ENCODE measurements at places on chromosomes 11 and 22.

GRCh38 chr11:45395421-45395820 lies 109.3 kb upstream of the SYT13 start:
- DNase-seq = no peak

- no peak for DNase-seq
Observed at GRCh38 chr22:28139961-28140360, 220.9 kb upstream of the PITPNB start.

- no peak for DNase-seq
Observed at GRCh38 chr11:17992916-17993315, 19.9 kb downstream of the SERGEF start.

GRCh38 chr22:41746567-41747400 lies 47.5 kb downstream of the MEI1 start:
- DNase-seq = peak; percentile 58

DNA sequence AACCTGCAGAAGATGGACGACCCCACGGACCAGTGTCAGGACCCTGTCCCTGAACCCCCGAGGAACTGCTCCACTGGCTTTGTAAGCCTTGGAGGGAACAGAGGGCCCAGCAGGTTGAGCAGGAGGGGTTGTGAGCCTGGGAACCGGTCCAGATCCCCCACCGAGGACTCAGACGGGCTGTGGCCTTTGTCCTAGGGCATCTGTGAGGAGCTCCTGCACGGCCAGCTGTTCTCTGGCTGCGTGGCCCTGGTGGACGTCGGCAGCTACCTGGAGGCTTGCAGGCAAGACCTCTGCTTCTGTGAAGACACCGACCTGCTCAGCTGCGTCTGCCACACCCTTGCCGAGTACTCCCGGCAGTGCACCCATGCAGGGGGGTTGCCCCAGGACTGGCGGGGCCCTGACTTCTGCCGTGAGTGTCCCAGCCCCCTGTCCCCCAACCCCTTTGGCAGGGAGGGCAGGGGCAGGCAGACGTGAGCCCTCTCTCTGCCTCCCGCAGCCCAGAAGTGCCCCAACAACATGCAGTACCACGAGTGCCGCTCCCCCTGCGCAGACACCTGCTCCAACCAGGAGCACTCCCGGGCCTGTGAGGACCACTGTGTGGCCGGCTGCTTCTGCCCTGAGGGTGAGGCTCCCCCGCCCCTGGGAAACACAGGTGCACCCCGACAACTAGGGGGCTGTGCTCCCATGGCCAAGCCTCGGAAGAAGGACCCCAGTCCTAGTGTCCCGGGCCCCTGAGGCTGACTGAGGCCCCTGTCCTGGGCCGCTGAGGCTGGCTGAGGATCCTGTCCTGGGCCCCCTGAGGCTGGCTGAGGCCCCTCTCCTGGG lies 6.4 kb downstream of the MUC5AC start:
- DNase-seq = no peak

GRCh38 chr11:72548463-72548862 lies 114.1 kb upstream of the CLPB start:
- DNase-seq = no peak

- no peak for DNase-seq
Observed at GRCh38 chr11:88266919-88267318, 70.6 kb downstream of the CTSC start.

GRCh38 chr11:569158-569885 lies 6.9 kb upstream of the PHRF1 start:
- DNase-seq = peak; percentile 30

GRCh38 chr22:29780748-29781676 lies 13.8 kb downstream of the UQCR10 start:
- no peak for DNase-seq

GRCh38 chr11:10197091-10197490 lies 96.9 kb downstream of the SBF2 start:
- no peak for DNase-seq

- DNase-seq = peak; percentile 77
Observed at GRCh38 chr11:88292171-88292843, 45.2 kb downstream of the CTSC start.

GRCh38 chr11:126488591-126489370 lies 133.3 kb downstream of the ST3GAL4 start:
- no peak for DNase-seq

DNA sequence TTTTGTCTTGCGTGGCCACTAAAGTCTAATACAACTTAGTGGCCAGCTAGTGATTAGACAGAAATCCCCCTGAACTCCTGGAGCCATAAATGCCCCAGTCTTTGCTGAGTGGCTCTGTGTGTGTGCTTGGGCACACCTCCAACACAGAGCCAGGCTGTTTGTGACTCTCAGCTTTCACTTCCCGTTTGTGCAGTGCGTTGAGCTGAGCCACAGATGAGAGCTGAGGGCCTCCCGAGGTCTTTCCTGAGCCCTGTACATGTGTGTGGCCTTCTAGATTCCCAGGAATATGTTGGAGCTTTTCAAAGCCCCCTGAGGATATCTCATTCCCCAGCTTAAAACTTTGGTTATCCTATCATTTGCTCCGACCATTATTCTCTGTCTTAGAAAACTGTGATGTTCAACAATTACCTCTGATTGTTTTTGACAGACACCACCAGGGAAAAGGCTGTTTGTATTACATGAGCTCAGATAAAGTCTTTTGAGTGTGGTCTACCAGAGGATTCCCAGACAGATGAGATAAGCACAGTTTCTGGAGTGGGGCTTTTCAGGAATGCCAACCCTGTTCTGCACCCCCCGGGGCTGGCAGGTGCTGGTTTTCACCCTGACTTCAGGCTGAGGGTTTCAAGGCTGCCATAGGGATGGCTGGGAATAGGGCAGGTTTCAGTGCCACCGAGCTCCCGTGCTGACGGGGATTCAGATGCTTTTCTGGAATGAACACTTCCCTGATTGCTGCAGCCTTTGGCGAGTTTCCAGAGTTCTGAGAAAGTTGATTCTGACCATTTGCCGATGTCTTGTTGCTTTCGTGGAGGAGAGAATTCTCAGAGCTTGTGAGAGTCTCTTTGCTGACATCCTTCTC lies 23.8 kb downstream of the IGHMBP2 start:
- no peak for DNase-seq

DNA sequence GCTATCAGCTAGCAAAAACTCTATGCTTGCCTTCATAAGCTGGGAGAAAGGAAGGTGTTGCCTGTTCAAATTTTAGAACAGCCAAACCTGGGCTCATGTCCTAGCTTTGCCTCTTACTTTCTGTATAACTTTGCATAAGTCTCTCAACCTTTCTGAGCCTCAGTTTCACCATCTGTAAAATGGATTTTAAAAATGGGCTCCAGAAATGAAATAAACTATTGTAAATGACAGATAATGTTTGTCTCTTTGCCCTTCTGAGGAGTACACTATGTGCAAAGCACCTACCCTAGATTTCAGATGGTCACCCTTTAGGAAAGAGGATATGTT lies 68.7 kb downstream of the FAM168A start:
- DNase-seq = no peak

- DNase-seq = peak; percentile 25
Observed at GRCh38 chr22:47419239-47419638, 656.8 kb downstream of the TBC1D22A start.

- no peak for DNase-seq
Observed at GRCh38 chr22:50731811-50732624, 6.0 kb upstream of the ACR start.

DNA sequence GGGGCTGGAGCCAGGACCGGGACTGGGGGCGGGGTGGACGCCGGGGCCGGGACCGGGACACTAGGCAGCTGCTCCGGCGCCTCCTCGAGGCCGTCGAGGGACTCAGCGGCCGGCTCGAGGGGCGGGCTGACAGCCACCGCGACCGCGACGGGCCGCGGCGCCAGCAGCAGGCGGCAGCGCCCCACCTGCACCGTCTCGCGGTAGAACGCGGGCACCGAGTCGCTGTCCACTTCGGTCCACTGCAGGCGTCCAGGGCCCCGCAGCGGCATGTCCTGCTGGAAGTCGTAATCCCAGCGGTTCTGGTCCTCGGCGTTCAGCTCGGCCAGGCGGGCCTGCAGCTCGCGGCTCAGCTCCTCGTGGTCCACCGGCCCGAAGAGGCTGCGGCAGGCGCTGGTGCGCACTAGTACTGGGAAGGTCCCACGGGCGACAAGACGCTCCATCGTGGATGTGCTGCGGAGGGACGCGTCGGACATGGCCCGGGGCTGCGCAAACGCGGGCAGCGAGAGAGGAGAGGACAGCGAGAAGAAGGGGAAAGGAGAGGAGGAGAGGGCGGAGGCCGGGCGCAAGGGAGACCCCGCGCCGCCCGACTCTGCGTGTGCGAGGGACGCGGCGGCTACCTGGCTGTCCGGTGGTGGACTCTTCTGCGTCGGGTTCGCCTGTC lies 428 bp downstream of the CDKN1C start:
- DNase-seq = peak; percentile 70

- DNase-seq = peak; percentile 73
Observed at GRCh38 chr11:355581-356458, 13.5 kb upstream of the B4GALNT4 start.

- no peak for DNase-seq
Observed at GRCh38 chr11:94326947-94327346, 22.6 kb downstream of the IZUMO1R start.

DNA sequence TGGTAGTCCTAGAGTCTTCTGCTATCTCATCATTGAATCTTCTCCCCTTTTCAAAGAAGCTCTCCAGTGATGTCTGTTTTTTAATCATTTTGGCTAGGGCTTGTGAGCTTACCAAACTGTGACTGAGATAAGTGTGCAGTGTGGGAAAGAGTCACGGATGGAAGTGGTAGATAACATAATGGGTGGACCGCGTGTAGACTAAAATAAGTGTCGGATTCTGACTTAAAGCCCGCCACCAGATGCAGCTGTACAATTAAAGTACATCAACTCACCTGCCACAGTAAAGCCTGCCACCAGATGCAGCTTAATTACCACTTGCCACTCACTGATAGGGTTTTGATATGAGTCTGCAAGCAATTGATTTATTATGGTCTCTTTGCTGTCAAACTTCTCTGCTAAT lies 581.5 kb downstream of the LRRC4C start:
- DNase-seq = no peak

DNA sequence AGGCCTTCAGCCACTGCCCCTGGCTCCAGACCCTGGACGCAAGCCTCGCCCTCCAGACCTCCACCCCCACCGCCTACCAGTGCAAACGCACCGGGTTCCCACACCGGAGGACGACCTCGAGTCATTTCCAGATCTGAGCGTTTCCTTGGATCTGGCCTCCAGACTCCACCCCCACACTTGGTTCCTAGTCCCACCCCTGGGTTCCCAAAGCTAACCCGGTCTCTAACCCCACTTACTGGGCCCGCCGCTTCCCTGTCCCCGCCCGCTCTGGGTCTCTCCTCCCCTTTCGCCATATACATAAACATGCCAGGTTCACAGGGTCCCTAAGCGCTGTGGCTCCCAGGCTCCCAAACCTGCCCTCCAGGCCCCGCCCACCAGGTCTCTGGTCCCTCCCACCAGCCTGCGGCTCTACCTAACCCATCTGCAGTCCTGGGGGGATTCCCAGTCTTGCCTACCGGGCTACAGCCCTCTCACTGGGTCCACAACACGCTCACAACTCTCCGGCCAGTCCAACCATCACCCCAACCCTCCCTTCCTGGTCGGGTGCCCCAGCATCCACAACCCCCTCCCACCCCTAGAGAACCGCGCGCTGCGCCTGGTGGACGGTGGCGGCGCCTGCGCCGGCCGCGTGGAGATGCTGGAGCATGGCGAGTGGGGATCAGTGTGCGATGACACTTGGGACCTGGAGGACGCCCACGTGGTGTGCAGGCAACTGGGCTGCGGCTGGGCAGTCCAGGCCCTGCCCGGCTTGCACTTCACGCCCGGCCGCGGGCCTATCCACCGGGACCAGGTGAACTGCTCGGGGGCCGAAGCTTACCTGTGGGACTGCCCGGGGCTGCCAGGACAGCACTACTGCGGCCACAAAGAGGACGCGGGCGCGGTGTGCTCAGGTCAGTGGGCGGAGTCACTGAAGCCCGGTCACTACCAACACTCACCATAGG lies 36.7 kb downstream of the CD6 start:
- DNase-seq = no peak

DNA sequence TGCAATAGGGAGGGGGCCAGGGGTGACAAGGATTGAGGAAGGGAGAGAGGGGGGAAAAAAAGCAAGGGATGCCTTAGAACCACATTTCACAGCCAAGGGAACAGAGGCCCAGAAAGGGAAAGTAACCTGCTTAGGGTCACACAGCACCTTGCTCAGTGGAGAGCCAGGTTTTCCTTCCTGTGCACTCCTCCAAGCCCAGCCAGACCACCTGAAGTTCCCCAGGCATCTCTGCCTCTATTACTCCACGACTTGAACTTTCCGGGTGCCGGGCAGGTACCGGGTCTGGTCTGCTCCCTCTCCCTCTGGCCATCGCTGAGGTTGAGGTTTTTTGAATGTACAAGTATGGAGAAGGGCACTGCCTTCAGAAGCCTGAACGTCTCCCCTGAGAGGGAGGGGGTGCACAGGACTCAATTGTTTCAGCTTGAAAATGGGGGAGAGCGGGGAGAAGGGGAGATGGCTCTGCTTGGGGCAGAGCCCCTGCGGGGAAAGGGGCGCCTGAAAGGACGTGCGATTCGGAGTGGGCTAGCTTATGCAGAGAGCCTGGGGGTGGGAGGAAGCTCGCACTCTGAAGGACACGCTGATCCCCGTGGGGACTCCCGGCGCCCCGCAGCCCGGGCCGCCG lies 516 bp upstream of the SERPINH1 start:
- DNase-seq = no peak

DNA sequence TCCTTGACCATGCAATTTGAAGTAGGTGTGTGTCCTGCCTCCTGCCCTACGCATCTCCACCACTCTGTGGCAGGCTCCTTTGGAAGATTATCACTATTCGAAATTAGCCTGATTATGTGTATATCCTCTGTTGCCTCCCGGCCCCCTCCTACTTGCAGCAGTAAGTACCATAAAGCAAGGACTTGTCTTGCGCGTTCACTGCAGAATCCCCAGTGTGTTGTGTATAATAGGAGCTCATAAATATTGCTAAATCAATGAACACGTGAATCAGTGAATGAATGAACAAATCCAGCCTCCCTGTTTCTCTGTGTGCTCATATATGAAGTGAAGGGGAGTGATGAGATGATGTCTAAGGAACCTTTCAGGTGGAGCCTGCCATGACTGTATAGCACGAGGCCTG lies 210.7 kb downstream of the DBX1 start:
- no peak for DNase-seq

DNA sequence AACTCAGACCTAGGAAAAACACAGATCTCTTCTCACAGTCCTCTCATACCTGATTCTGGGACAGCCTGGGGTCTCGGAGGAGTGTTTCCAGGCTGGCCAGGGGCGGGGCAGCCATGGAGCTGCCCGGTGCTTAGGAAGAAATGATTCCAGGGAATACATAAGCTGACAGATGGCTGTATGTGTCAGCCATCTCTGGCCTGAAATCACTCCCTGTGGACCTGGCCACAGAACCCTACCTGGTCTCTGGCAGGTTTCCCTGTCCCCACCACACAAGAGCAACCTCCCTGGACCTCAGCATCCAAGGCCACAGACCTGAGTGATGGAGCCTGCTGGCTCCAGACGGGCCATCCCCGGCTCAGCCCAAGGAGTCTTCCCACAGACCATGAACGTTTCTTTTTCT lies 10.0 kb downstream of the GGA1 start:
- DNase-seq = no peak

DNA sequence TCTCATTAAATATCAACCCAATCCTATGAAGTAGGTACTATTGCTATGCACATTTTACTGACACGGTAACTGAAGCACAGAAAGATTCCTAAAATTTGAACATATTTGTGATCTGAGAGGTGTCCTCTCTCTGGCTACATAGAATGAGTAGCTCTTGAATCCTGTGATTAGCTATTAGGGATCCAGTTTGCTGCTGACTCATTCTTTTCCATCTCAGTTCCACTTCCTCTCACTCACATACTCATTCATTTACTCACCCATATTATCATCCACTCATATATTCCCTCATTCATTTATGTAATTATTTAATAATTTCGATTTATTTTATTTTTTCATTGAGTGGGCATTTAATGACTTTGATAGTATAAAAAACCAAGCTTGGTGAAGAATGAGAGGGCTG lies 42.7 kb downstream of the OR5B17 start:
- DNase-seq = no peak
